ENCODE measurements at places on chromosomes 16 and 17.

GRCh38 chr16:73043828-73044467 lies 4.0 kb downstream of the ZFHX3 start:
- H3K4me1 ChIP-seq: peaks cover 24% of the 10 kb centered on the region
- H3K27me3 ChIP-seq: no peaks in the 10 kb centered on the region
- H3K36me3 ChIP-seq: no peaks in the 10 kb centered on the region
- no peak overlapping the region for H3K4me3 ChIP-seq

- H3K27ac ChIP-seq: no peak overlapping the region
- H3K36me3 ChIP-seq: no peaks in the 10 kb centered on the region
- no peak for DNase-seq
- H3K27me3 ChIP-seq: no peaks in the 10 kb centered on the region
- H3K4me3 ChIP-seq: no peak overlapping the region
These were observed 37.4 kb downstream of the SHISA6 start for GRCh38 chr17:11278186-11278991.

DNA sequence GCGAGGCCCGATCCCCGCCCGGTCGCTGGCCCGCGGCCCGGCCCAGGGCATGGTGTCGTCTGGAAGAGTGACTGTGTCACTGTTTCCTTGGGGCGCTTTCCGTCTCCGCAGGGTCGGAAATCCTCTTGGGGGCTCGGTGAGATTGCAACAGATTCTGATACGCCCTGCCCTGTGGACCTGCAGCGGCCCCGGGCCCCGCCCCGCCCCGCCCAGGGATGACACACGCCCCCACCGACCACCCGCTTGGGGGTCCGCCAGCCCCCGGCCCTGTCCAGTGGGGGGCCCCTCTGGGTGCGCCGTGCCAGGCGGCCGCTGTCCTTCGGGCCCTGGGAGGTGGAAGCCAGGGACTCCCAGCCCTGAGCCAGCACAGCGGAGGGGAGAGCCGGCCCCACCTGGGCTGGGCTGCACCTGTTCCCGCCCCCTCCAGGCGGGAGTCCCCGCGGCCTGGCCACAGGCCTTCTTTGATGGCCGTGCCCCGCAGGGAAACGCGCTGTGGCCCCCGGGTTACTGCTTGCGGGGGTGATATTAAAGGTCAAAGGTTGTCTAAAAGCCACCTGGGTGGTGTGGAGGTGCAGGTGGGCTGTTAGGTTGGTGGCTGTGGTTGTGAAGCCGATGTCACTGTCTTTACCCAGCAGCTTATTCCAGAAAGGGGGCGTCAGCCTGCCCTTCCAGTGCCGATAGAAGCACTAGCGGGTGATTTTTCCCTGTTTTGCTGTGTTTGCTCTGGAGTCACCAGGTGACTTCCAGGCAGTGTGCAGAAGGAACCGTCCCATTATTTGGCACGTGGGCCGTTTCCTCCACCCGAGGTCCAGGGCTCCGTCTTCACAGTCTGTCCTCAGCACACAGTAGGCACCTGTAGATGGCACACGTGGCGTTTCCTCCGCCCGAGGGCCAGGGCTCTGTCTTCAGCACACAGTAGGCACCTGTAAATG lies 752 bp downstream of the TBC1D24 start:
- H3K27ac ChIP-seq: no peak overlapping the region
- H3K4me1 ChIP-seq: peaks cover 24% of the 10 kb centered on the region
- no peak for DNase-seq
- H3K36me3 ChIP-seq: no peaks in the 10 kb centered on the region
- peak overlapping the region; percentile 76 for H3K4me3 ChIP-seq
- H3K27me3 ChIP-seq: peaks cover 31% of the 10 kb centered on the region

DNA sequence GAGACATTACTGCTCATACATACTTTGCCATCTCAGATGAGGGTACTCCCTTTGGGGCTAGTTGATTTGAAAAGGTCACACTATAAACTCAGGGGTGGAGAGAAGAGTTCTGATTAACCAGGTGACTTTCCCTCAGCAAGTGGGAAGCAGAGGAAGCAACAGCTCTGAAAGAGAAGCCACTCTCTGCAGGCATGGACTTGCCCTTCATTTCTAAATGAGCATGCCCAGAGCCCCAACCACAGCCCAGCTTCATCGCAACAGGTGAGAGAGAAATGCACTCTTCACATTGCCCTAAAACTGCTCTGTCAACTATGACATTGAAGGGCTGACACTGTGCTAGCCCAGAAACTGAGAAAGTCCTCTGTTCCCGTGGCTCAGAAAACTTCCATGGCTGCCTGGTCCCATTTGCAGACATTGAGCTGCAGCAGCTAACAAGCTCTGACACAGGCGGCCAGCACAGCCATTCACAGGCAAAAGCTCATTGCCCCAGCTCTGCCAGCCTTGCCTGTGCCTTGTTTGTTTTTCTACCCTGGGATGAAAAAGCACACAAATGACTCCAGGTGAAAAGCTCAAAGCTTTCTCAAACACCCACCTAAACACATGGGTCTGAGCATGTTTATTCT lies 419.8 kb upstream of the DYNLRB2 start:
- no peak overlapping the region for H3K27ac ChIP-seq
- no peaks in the 10 kb centered on the region for H3K27me3 ChIP-seq
- no peaks in the 10 kb centered on the region for H3K36me3 ChIP-seq
- no peak for DNase-seq
- no peak overlapping the region for H3K4me3 ChIP-seq

DNA sequence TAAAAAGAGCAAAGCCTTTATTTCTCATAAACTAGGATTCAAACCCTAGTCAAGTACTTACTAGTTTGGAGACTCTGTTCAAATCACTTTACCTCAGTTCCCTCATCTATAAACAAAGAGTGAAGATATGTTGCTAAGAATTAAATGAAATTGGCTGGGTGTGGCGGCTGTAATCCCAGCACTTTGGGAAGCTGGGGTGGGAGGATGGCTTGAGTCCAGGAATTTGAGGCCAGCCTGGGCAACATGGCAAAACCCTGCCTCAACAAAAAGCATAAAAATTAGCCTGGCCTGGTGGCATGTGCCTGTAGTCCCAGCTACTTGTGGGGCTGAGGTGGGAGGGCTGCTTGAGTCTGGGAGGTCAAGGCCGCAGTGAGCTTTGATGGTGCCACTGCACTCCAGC lies 114.5 kb upstream of the CREBBP start:
- DNase-seq: no peak
- no peaks in the 10 kb centered on the region for H3K36me3 ChIP-seq
- no peak overlapping the region for H3K27ac ChIP-seq
- no peaks in the 10 kb centered on the region for H3K27me3 ChIP-seq
- H3K4me1 ChIP-seq: peaks cover 8% of the 10 kb centered on the region

DNA sequence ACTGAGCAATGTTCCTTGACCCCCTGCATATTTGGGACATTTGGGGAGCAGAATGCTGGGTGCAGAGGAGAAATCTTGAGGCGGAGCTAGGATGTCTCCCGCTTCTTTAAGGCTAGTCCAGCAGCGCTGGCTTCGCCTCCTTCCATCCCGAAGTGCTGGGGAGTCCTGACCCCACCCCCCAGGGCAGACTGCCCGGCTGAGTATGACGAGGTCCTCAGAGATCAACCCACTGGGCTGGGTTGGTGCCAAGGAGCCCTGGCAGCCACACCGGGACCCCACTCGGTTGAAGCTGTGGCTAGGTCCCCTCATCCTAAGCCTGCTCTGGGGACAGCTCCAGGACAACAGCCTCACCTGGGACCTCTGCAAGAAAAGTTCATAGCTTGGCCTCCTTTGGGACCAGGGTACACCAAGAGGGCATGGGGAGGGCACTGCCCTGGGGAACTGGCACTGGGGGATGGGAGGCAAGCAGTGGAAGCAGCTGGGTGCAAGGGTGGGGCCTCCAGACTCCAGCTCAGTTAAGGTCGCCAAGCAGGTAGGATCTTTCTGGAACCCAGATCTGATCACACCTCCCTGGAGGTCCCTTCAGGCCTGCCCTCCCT lies 11.0 kb downstream of the RHBDF2 start:
- no peaks in the 10 kb centered on the region for H3K36me3 ChIP-seq
- peaks cover 3% of the 10 kb centered on the region for H3K4me1 ChIP-seq
- no peaks in the 10 kb centered on the region for H3K27me3 ChIP-seq

- no peaks in the 10 kb centered on the region for H3K36me3 ChIP-seq
- no peak overlapping the region for H3K27ac ChIP-seq
- peaks cover 18% of the 10 kb centered on the region for H3K27me3 ChIP-seq
- peaks cover 20% of the 10 kb centered on the region for H3K4me1 ChIP-seq
- no peak for DNase-seq
These were observed 3.1 kb downstream of the RAB37 start for GRCh38 chr17:74740173-74740572.

DNA sequence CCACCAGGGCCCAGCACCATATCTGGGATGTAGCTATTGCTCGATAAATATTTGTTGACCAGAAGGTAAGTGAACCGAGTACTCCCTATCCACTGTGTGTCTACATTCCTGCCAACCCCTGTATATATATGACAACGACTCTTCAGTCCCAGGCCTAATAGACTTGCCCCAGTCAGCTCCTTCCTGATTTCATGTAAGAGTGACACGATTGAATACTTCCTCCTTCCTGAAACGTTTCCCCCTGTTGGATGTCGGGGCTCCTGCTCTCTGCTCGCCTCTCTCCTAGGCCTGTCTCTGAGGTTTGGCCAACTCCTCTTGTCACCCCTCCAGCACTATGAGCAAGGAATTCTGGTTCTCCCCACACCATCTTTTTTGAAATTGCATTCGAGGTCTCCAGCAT lies 178.9 kb downstream of the PRKCA start:
- DNase-seq: no peak
- H3K4me1 ChIP-seq: no peaks in the 10 kb centered on the region
- no peak overlapping the region for H3K27ac ChIP-seq
- no peaks in the 10 kb centered on the region for H3K27me3 ChIP-seq
- no peaks in the 10 kb centered on the region for H3K36me3 ChIP-seq
- H3K4me3 ChIP-seq: no peak overlapping the region

DNA sequence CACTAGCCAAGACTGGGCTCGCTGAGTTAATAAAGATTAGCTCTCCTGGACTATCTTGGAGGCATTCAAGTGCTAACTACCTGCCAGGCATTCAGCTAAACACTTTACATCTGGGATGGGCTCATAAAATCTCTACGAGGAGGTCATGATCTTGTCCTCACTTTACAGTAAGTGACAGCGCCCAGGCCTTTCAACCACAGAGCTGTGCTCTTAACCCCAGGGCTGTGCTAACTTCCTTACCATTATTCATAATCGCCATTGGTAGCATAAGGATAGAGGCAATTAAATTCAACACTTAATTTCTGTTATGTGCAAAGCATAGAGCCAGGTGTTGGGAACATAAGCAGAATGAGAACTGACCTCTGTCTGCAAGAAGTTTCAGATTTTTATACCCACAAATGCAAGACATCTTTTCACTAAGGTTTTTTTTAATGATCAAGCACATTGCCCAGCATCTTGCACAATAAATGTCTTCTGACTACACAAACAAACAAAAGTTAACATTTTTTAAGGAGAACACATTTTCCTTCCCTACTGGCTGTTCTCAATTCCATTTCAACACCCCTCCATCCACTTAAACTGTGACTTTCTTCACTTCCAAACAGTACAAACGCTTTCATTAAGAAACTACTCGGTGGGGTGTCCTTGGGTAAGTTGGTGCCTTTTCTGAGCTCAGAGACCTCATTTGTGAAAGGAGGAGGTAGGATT lies 172.3 kb downstream of the C16orf78 start:
- no peaks in the 10 kb centered on the region for H3K4me1 ChIP-seq
- no peak overlapping the region for H3K4me3 ChIP-seq
- H3K36me3 ChIP-seq: no peaks in the 10 kb centered on the region
- DNase-seq: no peak
- H3K27me3 ChIP-seq: no peaks in the 10 kb centered on the region

DNA sequence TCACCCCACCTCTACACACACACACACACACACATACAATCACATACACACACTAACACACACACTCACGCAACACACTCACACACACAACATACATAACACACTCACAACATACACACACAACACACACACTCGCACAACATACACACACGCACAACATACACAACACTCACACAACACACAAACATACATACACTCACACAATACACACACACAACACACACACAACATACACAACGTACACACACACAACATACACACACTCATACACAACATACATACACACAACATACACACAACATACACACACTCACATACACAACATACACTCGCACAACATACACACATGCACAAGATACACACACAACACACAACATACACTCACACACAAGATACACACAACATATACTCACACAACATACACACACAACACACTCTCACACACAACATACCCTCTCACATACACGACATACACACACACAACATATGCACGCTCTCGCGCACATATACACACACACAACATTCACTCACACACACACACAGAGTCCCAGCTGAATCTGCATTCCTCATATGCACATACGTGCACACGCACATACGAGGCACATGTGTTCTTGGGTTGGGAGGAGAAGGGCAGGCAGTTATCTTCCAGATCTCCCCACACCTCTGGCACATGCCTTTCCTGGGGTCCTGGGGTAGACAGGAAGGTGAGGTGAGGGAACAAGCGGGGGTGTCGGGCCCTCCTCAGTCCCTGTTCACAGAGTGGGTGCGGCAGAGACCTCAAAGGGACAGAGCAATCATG lies 1.1 kb downstream of the ASGR2 start:
- H3K4me3 ChIP-seq: peak overlapping the region; percentile 62
- no peak overlapping the region for H3K27ac ChIP-seq
- no peak for DNase-seq
- H3K36me3 ChIP-seq: no peaks in the 10 kb centered on the region
- no peaks in the 10 kb centered on the region for H3K27me3 ChIP-seq
- no peaks in the 10 kb centered on the region for H3K4me1 ChIP-seq

DNA sequence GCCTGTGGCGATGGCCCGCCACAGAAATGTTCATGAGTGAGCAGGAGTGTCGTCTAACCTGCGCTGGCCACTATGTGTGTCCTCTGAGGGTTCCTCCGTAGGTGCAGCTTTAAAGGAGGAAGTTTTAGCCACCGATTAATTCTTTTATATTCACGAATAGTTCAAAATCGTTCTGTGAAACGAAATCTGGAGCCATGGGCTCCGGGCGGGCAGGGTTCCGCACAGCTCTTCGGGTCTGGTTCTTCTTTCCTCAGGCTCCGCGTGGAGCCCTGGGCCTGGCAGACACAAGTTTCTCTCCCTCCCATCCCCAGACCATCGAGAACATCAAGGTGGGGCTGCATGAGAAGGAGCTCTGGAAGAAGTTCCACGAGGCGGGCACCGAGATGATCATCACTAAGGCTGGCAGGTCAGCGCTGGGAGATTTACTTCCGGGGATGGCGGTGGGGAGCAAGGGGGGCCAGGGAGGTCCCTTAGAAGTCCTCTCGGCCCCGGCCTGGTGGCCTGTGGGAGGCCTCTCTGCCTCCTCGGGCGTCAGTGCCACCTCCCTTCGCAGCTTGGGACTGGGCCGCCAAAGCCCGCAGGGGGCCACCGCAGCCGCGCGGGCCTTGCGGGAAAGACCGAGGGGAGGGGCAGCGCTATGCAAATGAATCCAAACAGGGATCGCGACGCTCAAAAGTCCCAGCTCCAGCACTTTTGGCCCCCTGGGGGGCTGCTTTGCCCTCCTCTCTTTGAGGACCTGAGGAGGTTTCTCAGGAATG lies 5.2 kb downstream of the TBX4 start:
- H3K27ac ChIP-seq: no peak overlapping the region
- H3K27me3 ChIP-seq: peaks cover 88% of the 10 kb centered on the region
- H3K4me3 ChIP-seq: no peak overlapping the region
- DNase-seq: no peak
- peaks cover 1% of the 10 kb centered on the region for H3K4me1 ChIP-seq
- H3K36me3 ChIP-seq: no peaks in the 10 kb centered on the region
